NCI-H2029 treated with DMSO at 0.1 percent for 48 hours (cell line): ENCODE measurements at places on chromosomes 7 and 10.
A peak's percentile ranks its signal among the peaks of the same experiment; 100 is the strongest.

DNA sequence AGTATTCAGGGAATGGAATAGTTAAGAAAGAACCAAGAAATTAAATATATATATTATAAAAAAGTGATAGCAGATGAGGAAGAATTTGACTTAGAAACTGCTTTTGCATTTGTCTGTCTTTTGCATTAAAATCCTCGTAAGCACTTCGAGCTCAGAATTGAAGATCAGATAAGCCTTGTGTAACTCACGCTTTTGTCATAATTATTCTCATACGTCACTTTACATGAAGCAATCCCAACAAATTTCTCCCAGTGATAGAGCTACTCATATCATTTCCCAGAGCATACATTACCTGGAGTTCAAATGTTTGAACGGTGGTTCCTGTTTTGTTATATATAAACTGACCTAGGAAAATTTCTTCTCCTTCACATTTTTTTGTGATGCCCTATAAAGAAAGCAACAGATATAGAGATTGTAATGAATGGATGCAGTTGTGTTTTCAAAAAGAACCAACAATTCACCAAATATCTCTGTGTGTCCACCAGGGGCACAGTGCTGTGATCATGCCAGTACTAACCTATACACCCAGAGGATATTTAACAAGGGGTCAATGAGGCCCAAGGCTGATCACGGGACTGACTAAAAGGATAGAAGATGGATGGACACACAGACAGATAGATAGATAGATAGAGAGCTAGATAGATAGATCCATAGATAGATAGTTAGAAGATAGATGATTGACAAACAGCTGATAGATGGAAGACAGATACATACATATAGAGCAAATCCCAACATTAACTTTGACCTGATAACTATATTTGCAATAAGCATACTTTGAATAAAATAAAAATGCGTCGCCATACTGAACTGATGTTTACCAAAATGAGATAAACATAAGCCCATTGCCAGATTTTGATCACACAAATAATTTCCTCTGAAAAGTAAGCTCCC lies 9.3 kb upstream of the HUS1 start:
- DNase-seq = no peak

DNA sequence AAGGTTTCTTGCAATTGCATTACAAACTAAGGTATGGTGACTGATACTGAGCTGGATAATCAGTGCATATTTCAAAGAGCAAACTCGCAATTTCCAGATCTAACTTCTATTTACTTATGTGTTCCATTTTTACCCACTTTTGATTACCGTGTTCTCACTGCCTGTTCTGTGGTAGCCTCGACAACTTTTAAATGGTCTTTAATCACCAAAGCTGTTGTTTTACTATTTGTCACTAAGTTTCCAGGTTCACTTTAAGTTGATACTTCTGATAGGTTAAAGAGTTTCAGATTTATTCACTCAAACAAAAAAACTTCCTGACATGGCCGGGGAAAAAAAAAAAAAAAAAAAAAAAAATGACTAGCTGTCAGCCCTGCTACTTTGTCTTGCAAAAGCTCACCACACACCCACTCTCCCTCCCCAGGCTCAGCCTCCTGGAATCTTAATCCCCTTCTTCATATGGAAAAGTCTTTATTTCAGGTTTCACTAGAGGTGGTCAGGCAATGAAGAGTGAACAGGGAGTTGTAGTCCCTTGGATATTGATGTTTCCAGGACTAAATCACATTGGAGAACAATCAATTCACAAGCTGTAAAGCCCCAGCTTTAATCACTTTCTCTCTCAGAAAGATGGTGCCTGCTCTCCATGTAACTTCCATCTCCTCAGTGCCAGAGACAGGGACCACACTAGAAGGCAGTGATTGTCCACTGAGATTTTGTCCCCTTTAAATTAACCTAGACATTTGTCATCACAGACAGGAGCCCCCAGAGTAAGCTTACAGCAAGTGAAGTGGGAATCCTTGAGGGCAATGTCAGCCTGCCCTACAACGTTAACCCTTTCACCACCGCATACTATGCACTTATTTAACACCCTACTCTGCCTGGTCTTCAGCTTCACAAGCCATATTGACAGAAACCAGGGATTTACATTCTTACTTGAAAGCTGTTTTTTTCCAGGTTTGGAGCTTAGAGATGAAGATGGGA lies 749.1 kb upstream of the SORCS1 start:
- no peak for DNase-seq

GRCh38 chr10:86085136-86085535 lies 281.5 kb downstream of the GRID1 start:
- no peak for DNase-seq

DNA sequence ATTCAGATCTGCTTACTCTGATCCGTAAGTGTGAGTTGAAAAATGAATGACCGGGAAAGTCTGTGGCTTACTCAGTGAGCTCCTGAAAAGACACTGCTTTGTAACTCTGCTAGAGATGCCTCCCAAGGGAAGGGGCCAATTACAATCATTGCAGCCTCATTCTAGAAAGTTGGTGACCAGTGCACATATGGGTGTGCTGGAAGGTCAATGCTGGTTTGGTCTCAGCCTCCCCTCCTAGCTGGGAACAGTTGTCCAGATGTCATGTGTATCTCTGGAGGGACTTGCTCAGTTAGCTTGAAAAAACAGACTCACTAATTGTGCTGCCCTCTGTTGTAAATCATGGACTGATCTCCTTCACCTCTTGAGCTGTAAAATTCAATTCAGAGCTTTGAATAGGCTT lies 405.0 kb downstream of the ADRA2A start:
- no peak for DNase-seq

DNA sequence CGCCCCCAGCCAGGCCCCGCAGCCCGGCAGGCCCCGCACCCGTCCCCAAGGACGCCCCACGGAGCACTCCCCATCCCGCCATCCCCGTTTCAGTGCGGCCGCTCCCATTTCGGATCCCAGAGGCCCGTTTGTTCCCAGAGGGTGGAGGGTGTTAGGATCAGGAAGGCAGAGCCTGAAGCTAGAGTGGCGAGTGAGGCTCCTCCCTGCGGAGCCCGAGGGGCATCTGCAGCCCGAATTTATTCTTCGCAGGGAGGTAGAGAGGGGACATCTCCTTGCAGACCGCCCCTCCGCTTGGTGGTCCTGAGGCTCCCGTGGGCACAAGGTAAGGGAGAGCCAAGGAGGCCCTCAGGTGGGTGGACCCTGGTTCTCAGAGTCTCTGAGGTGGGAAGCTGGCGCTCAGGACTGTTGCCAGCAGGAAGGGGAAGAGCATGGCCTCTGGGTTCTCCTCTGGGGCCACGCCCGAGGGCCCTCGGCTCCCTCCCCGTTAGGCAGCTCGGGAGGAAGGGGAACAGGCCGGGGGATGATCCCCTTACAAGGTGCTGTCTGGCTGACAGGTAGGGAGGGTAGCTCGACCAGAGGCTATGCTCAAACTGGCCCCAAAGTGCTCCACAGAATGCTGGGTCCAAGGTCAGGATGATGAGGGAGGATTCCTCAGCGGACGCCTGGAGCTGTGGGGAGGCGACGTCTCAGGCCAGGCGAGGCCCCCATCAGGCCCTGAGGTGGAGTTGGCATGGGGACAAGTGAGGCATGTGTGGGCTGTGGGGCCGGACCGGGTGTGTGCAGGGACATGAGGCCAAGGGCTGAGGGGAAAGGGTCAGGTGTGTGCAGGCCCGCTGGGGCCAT lies 17.4 kb downstream of the POLL start:
- DNase-seq = no peak

GRCh38 chr7:77205706-77206105 lies 6.1 kb upstream of the FGL2 start:
- DNase-seq = no peak

DNA sequence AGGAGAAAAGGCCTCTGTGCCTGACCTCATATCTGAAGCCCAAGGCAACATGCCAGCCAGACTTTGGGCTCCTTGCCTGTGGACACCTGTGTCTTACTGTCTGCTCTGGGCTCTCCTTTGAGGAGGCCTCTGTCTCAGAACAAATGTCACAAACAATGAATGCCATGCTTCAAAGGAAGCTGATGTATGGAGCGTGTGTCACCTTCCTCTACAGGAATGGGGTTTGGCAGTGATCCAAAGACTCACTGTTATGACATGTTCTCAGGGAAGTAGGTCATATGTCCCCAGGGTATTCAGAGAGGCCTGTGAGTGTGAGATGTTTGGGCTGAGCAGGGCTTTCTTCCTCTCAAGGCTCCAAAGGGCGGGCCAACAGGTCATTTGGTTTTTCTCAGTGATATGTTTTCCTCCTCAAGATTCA lies 38.4 kb downstream of the PTPRE start:
- peak; percentile 7 for DNase-seq

DNA sequence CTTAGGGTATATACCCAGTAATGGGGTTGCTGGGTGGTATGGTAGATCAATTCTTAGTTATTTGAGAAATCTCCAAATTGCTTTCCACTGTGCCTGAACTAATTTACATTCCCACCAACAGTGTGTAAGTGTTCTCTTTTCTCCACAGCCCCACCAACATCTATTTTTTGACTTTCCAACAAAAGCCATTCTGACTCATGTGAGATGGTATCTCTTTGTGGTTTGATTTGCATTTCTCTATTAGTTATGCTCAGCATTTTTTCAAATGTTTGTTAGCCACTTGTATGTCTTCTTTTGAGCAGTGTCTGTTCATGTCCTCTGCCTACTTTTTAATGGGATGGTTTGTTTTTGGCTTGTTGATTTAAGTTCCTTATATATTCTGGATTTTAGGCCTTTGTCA lies 66.4 kb downstream of the MGAM2 start:
- DNase-seq = no peak

DNA sequence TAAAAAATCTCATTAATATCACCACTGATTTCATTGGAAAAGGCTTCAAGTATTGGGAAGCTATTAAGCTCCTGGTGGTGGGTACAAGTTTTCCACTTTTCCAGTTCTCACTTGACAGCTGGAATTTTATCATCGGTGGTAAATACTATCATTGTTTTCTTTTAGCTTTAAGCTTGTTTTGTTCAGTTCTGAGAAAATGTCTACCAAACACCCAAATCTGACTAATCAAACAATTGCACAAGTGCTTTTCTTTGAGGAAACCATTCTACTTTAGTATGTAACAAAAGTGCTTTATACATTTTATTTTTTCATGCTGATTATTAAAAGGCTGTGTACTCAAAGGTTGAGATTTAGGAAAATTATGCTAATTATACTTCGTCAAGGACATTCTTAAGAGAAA lies 7.9 kb downstream of the PRPF18 start:
- DNase-seq = no peak

DNA sequence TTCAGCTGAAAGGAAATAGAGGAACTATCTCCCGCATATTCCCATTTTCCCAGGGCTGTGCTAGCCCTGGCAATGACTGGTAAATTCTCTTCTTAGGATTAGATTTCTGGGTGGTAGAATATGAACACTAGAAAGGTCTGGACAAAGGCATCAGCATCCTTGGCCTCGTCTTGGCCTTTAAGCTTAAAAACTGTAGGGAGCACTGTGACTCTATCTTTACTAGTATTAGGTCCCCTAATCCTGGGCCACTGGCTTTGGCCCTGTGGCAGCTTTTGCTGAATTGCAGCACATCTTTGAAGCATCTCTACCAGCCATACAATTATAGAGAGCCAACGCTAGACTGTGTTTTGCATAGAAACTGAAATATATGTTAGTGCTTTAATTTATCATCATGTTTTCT lies 41.5 kb upstream of the EBLN1 start:
- no peak for DNase-seq

DNA sequence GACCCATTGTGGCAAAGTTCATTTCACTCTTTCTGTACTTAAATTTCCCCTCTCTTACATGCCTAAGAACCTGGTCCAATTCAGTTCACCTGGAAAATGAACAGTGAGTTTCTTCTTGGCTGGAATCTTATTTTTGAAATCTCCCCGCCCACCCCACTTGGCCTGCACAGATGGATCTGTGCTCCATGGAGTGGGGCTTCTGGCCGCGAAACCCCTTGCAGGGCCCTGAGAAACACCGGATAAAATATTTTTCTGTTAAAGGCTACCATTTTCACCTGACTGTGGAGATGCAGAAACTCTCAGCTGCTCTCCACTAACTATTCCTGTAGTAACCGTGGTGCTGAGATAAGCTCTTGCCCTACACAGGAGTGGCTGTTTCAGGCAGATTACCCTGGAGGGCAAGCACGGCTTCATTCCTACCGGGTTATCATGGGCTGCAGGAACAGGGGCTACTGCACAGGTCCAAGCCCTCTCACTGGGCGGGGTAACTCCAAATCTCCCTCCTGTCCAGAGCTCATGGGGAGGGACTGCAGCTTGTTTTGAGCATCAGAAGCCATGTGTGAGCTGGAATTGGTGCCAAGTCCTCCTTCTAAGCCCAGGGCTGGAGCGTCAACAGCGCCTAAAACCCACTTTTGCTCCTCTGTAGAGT lies 118.9 kb downstream of the PRPF18 start:
- DNase-seq = no peak

GRCh38 chr7:78609281-78609680 lies 810.7 kb downstream of the PHTF2 start:
- DNase-seq = no peak
